ENCODE measurements at places on chromosomes 12 and 14.

GRCh38 chr12:102722147-102722546 lies 194.9 kb downstream of the PAH start:
- DNase-seq, result no peak

- DNase-seq, result no peak
Measured at GRCh38 chr14:95424529-95424928, 91.9 kb downstream of the SYNE3 start.

GRCh38 chr14:39582028-39582654 lies 149.9 kb upstream of the FBXO33 start:
- no peak for DNase-seq

DNA sequence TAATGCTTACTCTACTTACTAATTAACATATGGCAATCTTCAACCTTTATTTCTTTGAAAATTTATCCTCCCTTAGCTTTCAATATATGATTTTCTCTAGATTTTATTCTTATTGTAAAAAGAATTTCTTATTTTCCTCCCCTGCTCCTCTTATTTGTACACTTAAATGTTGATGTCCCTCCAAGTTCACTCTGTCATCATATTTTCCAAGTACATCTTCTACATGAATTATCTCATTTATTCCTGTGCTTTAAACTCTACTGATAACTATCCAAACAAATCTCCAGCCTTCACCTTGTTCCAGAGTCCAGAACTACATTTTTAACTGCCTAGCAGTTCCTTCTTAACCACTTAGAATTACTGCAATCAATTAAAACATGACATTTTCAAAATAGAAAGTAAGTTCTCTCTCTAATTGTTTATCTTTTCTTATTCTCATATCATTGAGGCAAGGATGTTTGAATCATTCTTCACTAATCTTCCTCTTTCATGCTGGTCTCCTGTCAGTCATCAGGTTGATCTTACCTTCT lies 261.6 kb upstream of the FAR2 start:
- DNase-seq, result no peak

DNA sequence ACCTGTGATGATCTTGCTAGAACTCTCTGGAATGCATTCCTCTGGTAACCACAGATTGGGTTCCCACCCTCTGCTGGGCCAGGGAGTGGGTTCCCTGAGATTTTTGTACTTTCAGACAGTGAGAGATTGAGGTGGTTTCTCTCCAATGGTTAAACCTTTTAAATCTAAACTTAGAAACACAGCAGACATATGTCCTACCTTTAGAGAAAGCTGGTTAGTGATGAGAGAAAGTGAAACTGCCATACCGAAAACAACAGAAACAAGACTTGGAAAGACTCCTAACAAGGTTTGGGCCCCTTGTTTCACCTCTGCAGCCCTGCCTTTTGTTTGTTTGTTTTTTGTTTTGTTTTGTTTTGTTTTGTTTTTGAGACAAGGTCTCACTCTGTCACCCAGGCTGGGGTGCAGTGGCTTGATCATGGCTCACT lies 9.7 kb upstream of the SGPP1 start:
- DNase-seq, result no peak

GRCh38 chr12:132310181-132311040 lies 19.0 kb downstream of the GALNT9 start:
- DNase-seq, result no peak

GRCh38 chr12:66491853-66492252 lies 187.0 kb downstream of the GRIP1 start:
- no peak for DNase-seq

DNA sequence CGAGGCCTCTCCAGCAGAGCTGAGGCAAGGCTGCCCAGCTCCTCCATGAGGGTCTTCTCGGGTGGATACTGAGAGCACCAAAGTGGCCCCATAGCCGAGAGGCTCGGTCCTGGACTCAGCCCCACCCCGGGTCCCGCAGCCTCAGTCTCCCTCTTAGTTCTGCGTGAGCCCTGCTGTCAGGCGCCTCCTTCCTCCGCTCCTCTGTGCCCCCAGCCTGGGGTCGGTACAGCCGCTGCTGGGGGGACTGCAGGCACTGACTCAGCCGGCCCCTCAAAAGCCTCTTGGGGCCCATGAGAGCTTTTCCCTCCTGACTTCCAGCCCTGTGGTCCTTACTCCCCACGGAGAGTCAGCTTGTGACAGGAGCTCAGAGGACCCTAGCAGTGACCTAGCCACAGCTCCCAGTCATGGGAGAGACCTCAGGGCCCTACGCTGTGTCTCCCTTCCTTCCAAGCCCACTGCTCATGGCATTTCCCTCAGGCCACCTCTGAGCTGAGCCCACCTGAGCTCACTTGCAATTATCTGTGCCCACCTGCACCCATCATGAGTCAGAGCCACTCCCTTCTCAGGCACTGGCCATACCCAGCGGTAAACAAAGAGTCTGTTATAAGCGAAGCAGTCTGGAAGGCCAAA lies 295.0 kb upstream of the RTL1 start:
- no peak for DNase-seq

DNA sequence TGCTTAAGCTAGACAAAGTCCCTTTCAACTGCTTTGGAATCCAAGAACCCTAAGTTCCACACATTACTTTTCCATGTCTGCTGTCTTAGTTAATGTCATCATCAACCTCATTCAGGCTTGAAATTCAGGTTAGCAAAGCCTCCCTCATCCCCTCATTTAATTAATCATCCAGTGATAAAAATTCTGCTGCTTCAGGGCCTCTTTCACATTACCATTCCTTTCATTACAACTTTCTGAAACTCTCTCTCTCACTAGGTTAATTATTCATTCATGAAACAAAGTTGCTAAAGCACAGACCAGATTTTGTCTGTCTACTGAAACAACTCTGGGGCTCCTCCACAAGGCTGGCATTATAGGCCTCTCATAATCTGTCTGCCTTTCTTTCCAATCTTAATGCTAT lies 9.4 kb upstream of the VTI1B start:
- no peak for DNase-seq

GRCh38 chr12:45674181-45674977 lies 55.1 kb upstream of the ARID2 start:
- no peak for DNase-seq

DNA sequence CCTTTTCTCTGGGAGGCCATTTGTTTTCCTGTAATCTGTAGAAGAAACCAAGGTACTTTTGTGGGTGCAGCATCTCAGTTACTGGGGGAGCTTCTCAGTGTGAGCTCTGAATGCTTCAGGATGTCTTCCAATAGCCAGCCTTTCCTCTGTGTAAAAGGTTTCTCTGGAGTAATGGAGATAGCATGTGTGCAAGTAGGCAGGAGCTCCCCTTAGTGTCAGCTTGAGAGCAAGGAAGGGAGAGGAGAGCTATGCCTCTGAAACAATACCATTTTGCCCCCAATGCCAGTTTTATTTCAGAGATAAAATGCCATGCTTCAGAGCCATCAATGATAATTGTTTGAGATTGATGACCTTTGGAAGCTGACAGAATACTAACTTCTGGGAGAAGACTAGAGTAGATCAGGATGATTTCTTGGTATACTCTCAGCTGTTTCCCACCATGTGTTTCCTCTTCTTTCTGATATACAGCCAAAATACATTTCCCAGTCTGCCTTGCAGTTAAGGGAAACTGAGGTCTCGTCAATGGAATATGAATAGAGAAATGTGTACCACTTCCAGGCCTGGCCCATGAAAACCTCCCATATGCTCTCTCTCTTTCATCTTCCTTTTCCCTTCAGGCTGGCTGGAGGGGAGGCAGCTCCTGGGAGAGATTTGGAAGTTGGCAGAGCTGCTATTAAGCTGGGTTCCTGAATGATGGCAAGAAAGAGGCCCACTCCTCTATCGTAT lies 125.7 kb downstream of the CRADD start:
- no peak for DNase-seq
